A673 (cell line): ENCODE measurements at places on chromosomes 5 and 9. TPM values are rescaled to one million over a fixed set of nuclear protein-coding genes. Genes with fewer than 3 reads are reported as not detected.

The SEMA5A gene
- total RNA-seq, result 0.17 and 0.20 TPM in 2 replicates

DNA sequence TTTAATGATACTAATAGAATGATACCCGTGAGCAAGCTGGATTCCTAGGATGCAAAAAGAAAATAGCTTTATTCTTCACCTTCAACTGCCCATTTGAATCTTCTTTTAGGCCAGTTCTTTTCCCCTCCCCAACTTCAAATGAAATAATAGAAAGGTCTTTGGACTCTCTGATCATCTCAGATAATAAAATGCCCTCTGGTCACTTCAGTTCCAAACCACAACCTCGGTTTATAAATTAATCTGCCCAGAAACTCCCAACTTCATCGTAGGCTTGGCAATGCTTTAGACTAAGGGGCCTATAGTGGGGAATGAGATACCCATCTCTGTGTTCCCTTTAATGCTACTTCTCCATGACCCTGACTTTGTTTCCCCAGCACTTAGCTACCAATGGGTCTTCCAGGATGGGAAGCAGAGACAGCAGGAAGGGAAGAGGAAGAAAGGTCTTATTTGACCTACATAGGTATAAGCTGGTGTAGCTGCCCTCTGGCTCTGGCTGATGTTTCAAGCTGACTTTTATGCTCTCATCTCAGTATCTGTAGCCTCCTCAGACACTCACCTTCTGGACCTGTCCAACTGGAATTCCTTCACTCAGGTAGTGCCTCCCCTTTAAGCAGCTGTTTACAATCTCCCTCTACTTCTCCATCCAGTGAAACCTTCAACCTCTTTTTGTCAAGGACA lies 47.2 kb upstream of the RAD23B start:
- H3K36me3 ChIP-seq, result no peaks in the 10 kb centered on the region
- no peak for DNase-seq
- H3K27me3 ChIP-seq, result peaks cover 5% of the 10 kb centered on the region
- H3K4me3 ChIP-seq, result no peak overlapping the region

GRCh38 chr5:82162573-82162972 lies 115.6 kb downstream of the RPS23 start:
- H3K4me3 ChIP-seq, result no peak overlapping the region
- H3K27me3 ChIP-seq, result no peaks in the 10 kb centered on the region
- H3K4me1 ChIP-seq, result peaks cover 46% of the 10 kb centered on the region
- no peak for DNase-seq

DNA sequence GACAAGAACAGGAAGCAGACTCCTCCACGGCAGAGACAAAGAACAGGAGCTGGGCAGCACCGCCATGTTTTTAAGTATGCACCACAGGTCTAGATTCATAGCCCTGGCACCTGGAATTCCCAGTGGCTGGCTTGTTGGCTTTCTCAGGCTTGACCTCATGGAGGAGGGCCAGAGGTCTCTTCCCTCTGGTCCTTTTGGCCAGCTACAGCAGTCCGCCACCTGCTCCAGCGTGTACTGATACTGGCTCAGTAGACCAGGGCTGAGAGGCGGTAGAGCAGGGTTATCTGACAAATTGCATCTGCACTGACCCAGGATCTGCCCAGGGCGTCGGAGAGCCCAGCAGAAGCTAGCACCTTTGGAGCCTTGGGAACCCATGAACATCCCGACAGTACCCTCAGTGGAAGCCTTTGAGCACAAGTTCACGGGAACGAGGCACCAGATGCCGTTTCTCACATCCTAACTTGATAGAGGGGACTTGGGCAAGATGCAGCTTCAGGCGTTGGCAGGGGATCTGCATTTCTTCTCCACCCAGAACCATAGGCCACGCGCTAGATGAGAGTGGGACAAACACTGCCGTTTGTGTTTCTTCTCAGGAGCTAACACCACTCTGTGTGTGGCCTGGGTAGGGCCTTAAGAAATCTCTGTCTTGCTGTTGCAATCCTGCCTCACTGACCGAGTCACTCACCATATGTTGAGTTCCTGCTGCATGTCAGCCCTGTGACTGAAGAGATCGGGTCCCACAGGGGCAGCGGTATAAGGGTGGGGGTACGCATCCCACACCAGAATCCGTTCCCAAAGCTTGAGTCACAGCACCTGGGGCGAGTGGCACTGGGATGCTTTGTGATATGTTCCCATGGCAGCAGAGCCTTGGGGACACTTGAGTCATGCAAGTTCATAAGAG lies 90.3 kb upstream of the OTULINL start:
- no peaks in the 10 kb centered on the region for H3K4me1 ChIP-seq
- no peak for DNase-seq
- H3K27me3 ChIP-seq, result no peaks in the 10 kb centered on the region
- H3K27ac ChIP-seq, result no peak overlapping the region
- H3K4me3 ChIP-seq, result no peak overlapping the region
- H3K36me3 ChIP-seq, result peaks cover 17% of the 10 kb centered on the region

The PROB1 gene
- total RNA-seq, result 0.82 and 1.0 TPM in 2 replicates

DNA sequence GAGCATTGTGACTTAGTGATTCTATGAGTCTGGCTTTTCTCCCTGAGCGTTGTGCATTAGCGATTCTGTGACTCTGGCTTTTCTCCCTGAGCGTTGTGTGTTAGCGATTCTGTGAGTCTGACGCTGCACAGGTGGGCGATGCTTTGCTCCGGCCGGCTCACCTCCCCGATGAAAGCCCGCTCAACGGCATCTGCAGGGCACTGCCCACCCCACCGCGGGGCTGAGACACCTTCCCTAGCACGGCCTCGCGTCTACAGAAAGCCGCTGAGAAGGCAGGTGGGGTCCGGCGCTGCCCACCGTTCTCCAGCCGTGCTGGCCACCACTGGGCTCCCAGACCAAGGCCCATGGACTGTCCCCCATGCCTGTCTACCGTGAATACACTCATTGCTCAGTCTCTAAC lies 12.8 kb upstream of the SLC9A3 start:
- no peak for DNase-seq
- no peak overlapping the region for H3K4me3 ChIP-seq
- peaks cover 44% of the 10 kb centered on the region for H3K27me3 ChIP-seq
- no peaks in the 10 kb centered on the region for H3K36me3 ChIP-seq
- peaks cover 5% of the 10 kb centered on the region for H3K4me1 ChIP-seq
- no peak overlapping the region for H3K27ac ChIP-seq

GRCh38 chr5:76790632-76791290 lies 28.1 kb upstream of the F2RL1 start:
- DNase-seq, result peak; percentile 86
- H3K4me1 ChIP-seq, result peaks cover 6% of the 10 kb centered on the region
- no peak overlapping the region for H3K4me3 ChIP-seq
- H3K36me3 ChIP-seq, result no peaks in the 10 kb centered on the region

The LURAP1L gene
- 0.60 and 0.96 TPM in 2 replicates for total RNA-seq
